ENCODE measurements at places on chromosomes 13 and 19.

- no peak for DNase-seq
Measured at GRCh38 chr13:93079294-93079693, 147.3 kb upstream of the GPC6 start.

GRCh38 chr19:52923778-52924593, 758 bp upstream of the ZNF888 start:
- DNase-seq = no peak

DNA sequence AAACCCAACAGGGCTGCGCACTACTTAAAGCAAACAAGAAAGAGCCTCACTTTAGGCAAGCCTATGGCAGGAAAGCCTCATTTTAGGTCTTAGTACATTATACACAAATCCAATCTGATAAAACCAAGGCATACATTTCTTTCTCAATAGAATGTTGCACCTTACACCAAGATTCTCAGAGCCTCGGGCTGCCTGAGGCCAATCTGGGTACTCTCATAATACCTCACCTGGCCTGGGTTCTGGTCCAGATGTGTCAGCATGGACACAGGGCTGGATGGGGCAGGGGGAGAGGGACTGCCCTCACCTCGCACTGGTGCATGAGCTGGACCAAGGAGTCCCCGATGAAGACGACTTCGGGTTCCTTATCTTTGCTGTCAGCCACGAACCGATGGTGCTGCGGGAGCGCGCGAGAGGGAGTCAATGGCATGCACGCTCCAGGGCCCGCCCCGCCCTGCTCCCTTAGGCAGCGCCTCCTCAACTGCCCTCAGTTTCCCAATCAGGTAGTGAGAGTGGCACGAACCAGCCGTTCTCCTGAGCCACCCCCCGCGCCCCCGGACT, at the start of gene PRR19:
Gene PRR19 (plus strand): TSS at position 487 of the 558 bp plus-strand sequence. CDS start 7,453 bp downstream, outside the sequence.
- DNase-seq = no peak

GRCh38 chr13:77902319-77902963, 16.2 kb downstream of the EDNRB start:
- DNase-seq = no peak

DNA sequence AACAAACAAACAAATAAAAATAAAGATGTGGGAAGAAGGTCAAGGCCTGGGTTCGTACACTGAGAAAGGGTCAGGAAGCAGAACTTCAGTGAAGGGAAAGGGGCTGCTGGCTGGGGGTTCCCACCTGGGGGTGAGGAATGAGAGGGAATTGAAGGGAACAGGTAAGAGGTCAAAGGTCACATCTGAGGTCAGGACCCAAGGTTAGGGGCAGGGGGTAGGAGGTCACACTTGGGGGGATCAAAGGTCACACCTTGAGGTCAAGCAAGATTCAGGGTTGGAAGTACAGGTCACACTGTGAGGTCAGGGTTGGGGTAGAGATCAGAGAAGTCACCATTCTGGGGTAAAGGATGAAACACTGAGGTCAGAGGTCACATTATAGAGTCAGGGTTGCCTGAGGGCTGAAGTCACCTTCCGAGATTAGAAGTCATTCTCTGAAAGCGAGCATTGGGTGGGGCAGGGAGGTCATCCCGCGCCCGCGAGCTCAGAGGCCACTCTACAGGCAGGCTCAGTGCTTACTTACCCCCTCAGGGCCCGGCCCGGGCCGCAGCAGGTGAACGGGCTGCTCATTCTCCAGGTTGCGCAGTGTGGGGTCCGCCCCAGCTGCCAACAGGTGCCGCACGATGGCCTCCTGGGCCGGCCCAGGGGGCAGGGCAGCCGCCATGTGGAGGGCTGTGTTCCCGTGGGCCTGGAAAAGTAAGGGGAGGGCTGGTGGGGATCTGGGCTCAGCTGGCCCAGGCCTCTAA, 10.8 kb downstream of the NFKBID start:
- DNase-seq = no peak

DNA sequence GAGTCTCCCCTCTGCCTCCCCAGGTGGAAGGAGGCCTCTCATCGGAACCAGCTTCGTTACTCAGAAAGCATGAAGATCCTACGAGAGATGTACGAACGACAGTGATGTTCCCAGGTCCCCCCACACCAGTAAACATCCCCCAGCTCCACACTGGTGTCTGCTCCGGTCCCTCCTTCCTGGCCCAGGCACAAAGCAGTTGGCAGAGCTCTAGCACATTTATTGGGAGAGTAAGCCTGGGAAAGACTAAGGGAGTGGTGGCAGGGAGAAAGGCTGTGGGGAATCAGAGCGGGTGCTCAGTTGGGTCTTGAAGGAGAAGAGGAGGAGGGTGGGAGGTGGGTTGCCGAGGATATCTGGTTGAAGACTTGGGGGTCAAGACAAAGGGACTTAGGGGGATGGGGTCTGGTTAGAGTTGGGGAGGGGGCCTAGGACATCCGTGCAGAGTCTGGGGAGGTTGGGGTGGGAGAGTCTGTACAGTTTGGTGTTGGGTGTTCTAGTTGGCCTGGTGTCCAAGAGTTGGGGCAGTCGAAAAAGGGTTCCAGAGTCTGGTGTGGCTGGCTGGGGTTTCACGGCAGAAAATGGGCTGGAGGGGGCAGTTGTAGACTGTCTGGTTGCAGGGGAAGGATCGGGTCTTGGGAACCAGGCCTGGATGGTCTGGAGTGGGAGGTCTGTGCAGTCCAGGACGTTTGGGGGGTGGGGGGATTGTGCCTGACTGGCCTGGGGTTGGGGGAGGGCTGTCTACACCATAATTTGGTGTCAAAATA, 2.3 kb downstream of the HSPB6 start:
- no peak for DNase-seq

GRCh38 chr19:8360196-8360595, 3.8 kb upstream of the ANGPTL4 start:
- DNase-seq = no peak

- DNase-seq = no peak
Measured at GRCh38 chr19:38263689-38264485, 486 bp upstream of the SPINT2 start.

- DNase-seq = no peak
Measured at GRCh38 chr13:20175907-20176652, 15.2 kb upstream of the GJA3 start.

DNA sequence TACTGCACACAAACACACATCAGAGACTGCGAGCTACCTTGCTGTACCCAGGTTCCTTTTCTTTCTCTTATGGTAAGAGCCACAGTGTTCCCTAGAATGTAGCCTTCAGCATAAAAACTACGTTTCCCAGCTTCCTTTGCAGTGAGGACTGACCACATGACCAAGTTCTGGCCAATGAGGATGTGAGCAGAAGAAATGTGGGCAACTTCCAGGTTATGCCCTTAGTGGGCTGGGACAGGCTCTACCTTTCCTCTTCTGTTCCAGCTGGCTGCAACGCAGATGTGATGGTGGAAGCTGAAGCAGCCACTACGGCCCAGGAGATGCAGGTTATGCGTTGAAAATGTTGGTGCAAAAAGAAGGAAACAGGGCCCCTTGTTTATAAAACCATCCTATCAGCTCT, 27.5 kb downstream of the VRK3 start:
- DNase-seq = no peak

DNA sequence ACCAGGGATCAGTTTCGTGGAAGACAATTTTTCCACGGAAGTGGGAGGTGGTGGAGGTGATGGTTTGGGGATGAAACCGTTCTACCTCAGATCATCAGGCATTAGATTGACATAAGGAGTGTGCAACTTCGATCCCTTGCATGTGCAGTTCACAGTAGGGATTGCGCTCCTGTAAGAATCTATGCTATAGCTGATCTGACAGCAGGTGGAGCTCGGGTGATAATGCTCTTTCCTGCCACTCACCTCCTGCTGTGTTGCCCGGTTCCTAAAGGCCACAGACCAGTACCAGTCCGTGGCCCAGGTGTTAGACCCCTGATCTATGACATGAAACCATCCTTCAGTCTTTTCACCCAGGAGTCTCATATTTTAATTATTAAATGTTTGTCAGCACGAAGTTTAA, 4.0 kb downstream of the ZNF302 start:
- DNase-seq = no peak

DNA sequence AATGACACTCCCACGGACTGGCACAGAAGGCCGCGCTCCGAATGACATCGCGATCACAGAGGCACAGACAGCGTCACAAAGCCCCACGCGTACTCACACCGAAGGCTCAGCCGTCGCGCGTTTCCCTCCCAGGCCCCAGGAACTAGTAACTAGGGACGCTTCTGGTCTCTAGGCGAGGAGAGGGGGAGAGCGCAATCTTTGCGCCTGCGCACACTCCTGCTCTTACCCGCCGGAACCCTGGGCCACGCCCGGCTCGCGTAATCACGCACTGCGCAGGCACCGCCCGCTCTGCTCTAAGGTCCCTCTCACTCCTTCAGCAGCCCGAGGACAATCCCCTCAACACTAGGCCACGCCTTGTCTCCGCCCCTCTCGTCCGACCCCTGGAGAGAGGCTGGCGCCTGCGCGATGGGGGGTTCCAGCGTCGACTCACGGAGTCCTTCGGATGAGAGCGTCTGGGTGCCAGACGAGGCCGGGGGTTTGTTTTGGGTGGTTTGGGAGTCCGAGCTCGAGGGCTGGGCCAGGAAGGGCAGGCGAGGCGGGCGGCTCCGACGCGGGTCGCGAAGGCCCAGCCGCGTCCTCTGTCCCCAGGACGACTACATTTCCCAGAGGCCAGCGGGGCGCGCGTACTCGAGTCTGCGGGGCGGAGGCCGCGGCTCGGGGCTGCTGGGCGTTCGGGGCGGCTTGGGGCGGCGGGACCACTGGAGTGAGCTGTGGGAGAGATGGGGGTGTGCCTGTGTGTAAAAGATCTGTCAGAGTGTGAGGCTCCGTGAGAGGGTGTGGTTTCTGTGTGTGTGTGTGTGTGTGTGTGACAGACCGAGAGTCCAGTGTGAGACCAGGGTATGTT, at the start of gene ZNF471:
Gene ZNF471 (plus strand): TSS at position 410 of the 844 bp plus-strand sequence. CDS start 3,717 bp downstream, outside the sequence.
- DNase-seq = no peak

GRCh38 chr13:22120646-22121045, 449.8 kb downstream of the FGF9 start:
- DNase-seq = no peak

DNA sequence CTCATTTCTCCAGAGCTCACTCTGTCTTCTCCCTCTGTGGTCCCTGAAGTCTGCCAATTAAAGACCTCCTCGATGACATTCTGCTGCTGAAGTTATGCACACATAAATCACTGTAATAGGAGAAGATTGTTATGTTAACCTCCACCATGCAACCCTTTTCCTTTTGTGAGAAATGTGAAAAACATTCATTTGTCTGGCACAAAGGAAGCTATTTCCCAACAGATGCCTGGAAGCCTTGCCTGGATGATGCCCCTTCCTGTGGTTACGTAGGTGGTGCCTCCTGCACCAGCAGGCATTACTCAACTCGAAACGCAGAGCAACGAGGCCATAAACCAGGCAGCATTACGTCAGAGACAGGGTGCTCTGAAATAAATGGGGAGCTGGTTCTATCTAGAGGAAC, 327.4 kb upstream of the ZNF507 start:
- no peak for DNase-seq

- peak; percentile 10 for DNase-seq
Measured at GRCh38 chr13:37074703-37075102, 15.2 kb upstream of the SUPT20H start.

- no peak for DNase-seq
Measured at GRCh38 chr13:41660411-41660810, 203.1 kb downstream of the RGCC start.

DNA sequence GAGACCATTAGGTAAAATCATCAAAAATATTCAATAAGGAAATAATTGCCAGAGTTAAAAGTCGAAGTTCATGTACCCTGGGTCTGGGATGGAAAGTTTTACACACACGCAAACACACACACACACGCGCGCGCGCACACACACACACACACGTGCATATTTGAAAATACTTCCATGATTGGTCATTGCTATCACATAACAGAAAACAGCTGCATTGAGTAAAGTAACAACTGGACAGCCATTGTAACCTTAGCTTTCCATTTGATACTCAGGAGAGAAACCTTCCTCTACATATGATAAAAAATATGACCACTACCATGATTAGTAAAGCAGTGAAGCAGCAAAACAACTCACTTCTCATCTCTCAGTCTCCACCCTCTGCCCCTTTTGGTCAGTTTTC, 490.0 kb upstream of the SGCG start:
- DNase-seq = no peak

- DNase-seq = no peak
Measured at GRCh38 chr19:49515767-49516166, 3.3 kb downstream of the FCGRT start.

DNA sequence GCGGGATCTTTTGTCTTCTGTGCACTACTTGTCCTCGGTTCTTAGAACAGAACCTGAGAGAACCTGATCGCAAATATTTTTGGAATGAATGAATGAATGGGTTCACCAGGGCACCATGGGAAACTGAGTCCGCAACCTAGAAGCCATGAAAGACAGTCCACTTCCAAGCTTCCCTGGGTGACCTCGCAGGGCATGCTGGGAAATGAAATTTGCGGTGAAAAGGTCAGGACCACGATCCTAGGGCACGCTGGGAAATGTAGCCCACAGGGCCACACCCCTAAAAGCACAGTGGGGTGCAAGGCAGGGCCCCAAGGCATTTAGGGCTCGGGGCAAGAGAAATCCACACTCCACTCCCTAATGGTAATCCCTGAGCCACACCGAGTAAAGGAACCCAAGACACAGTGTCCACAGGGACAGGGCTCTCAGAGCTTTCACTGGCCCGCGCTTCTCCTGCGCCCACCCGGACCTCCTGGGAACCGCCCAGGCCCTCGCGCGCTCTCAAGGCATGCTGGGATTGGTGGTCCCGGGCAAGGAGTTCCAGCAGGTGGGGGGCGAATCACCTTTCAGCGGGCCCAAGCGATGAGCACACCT, 1.1 kb upstream of the PPP1R12C start:
- DNase-seq = no peak

GRCh38 chr13:64088491-64088890, 2672.8 kb upstream of the PCDH20 start:
- no peak for DNase-seq

DNA sequence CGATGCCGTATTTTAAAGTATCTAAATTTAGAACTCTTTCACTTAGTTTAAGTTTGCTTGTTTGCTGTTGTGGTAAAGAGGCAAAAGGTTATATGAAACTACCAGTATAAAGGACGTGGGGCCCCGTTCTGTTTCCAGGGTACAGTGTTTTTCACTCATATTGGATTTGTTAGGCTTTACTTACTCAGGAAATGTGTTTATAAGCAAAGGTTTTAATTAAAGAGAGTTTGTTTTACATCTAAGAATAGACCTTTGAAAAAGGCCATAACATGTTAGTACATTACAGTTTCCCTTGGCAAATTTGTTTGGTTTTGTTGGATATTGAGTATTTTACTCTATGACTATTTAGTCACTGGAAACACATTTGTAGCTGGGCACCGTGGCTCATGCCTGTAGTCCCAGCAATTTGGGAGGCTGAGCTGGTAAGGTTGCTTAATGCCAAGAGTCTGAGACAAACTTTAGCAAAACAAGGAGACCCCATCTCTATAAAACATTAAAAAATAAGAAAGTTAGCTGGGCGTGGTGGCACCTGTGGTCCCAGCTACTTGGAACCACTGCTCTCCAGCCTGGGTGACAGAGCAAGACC, 7.1 kb downstream of the DGKH start:
- DNase-seq = no peak

GRCh38 chr19:31110336-31110735, 238.9 kb downstream of the TSHZ3 start:
- no peak for DNase-seq

GRCh38 chr13:46679369-46680120, 117.4 kb downstream of the ESD start:
- no peak for DNase-seq

All from NCI-H1694 (cell line).